ENCODE measurements at places on chromosomes 4 and X.
A peak's percentile ranks its signal among the peaks of the same experiment; 100 is the strongest.

DNA sequence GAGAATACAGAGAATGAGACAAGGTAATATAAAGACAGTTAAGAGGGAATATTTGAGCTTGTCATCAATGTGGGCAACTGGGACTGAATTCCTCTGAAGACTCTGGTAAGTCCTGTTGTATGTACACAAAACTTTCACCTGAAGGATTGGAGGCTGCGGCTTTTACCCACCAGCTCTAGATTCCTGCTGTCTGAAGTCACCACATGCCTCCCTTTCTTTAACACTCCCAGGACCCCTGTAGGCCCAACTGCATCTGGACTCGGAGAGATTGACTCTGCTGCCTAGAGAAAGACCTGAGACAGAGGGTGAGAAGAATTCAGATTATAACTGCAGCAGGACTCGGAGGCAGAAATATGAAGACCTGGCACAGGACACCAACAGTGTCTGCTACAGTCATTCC, 1048.0 kb downstream of the PDHA2 start:
- no peak for DNase-seq

GRCh38 chrX:108537005-108537404, 97.4 kb downstream of the COL4A5 start:
- DNase-seq: peak; percentile 2

DNA sequence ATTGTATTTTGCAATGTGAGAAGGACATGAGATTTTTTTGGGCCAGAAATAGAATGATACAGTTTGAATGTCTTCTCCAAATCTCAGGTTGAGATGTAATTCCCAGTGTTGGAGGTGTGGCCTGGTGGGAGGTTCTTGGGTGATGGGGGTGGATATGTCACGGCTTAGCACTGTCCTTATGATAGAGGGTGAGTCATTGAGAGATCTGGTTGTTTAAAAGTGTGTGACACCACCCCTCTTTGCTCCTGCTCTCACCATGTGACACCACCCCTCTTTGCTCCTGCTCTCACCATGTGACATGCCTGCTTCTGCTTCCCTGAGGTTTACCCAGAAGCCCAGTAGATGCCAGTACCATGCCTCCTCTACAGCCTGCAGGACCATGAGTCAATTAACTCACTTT, 1226.9 kb downstream of the PCDH7 start:
- DNase-seq: no peak

DNA sequence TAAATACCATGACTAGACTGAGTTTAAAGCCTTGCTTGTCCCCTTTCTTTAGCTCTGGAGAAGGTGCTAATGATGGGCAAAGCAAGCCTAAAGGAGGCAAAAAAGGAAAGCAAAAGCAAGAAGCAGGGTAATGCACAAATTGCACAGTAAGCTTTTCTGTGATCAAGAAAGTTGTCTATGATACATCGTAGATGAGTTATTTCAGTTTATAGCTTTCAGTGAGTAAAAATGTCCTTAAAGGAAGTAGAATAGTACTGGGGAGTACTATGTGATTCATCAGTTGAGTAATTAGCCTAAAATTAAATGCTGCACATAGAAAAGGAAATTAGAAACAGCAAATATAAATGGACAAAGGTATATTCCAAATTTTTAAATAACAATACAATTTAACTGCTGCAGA, 50.2 kb upstream of the PDE5A start:
- no peak for DNase-seq

GRCh38 chrX:52166840-52167239, 17.8 kb upstream of the MAGED4 start:
- no peak for DNase-seq
